NCI-H1694 (cell line): ENCODE measurements at places on chromosomes 1 and 21.
A peak's percentile ranks its signal among the peaks of the same experiment; 100 is the strongest.

GRCh38 chr1:70504821-70505193, 93.7 kb downstream of the CTH start:
- no peak for DNase-seq

DNA sequence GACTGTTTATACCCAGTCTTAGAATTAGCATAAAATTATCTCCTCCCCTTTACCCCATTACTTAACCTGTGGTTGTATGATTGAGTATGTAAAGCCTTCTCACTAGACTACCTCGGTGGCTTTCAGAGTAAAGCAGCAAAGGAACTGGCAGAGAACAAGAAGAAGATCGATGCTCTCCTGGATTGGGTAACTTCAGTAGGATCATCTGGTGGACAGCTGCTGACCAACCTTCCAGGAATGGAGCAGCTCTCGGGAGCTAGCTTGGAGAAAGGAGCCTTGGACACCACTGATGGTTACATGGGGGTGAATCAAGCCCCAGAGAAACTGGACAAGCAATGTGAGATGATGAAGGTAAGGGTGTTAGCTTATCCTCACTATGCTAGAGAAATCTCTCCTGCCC, 138.6 kb upstream of the BMP8A start:
- no peak for DNase-seq

DNA sequence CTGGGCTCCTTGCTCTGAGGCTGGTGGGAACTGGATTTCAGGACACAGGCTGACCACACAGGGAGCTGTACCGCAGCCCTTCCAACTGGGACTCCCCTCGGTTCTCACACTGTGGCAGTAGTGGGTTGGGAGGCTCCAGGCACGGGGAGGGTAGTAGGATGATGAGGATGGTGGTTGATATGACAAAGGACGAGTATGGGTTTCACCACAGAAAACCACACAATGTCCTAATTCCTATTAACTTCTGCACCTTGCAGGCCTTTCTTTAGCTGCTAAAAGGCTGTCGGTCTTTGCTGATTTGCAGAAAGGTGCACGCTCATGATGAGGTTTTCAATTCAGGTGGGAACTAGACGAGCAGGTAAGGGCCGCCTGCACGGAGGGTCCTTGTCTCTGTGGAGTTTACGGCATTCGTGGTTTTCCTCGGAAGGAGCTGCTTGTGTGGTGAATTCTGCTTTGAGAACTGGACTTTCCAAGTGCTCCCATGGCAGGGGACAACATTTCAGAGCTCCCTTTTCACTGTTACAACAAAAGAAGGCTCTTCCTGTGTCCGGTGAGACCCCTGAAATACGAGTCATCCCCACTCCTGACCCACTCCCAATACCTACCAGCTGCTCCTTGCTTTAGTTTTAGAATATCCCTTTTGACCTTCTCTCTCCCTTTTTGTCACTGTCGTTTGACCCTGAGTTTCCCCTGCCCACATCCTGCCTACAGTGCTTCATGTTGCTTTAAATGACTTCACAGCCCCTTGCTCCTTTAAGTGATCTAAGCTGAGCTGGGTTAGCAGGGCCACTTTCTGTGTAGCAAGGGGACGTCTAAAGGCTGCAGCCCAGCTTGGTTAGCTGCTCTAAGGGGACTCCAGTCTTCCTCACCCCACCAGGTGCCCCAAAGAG, 125.1 kb downstream of the MRPS6 start:
- DNase-seq = no peak

- no peak for DNase-seq
Measured at GRCh38 chr1:234458352-234459017, 20.5 kb downstream of the TARBP1 start.

GRCh38 chr1:155847823-155848529, 9.0 kb downstream of the GON4L start:
- DNase-seq = no peak

- DNase-seq = no peak
Measured at GRCh38 chr1:24321697-24322469, 2.7 kb downstream of the GRHL3 start.

GRCh38 chr1:209601809-209602657, 18.5 kb downstream of the CAMK1G start:
- peak; percentile 53 for DNase-seq

DNA sequence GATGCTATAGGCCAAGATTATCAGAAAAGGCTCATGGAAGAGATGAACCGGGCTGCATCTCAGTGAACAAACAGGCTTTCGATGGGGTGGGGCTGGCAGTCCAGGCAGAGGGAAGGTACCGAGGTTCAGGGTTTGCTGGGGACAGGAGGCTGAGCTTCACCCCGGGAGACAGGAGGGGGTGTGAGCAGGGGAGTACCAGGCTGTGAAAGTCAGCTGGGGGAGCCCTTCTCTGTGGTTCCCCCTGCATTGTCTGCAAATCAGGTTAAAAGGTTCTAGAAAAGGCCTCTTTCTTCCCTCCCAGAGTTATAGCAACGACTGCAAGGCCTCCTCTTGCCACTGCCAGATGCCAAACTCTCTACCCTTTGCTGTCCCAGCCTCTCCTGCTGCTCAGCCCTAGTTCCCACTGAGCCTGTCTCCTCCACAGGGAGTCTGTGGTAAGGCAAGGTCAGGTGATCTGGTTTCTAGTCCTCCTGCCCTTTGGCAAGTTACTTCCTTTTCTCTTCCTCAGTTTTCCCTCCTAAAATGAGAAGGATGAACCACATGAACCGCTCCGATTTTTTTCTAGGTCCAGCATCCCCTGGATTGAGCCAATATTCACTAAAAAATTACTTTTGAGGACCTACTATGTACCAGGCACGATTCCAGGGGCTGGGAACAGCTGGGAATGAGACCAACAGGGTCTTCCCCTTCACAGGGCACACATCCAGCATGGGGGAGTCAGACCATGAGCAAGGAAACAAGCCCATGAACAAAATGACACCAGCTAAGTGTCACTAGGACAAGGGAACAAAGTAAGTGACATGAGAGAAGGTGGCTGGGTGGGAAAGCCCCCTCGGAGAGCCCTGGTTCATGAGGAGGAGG, 7.2 kb downstream of the LAD1 start:
- DNase-seq = no peak

- no peak for DNase-seq
Measured at GRCh38 chr1:205053296-205053695, 10.3 kb downstream of the CNTN2 start.

- no peak for DNase-seq
Measured at GRCh38 chr1:14679027-14679688, 80.7 kb downstream of the KAZN start.

DNA sequence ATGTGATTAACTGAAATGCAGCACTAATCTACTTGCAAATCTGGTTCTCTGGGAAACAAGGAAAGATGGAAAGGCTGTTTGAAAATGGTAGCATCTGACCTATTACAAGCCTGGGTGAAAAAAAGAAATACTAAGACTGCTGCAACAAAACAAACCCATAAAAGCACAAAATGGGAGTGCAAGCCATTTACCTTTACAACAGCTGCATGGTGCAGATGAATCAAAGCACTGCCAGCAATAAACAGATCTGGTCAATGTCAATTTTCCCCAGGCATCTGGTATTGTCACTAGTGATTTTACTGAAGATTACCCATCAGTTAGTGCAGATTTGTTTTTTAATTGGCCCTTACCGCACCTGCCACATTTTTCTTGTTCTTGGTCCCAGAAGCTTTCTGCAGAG, 1341.7 kb downstream of the PLA2G4A start:
- peak; percentile 89 for DNase-seq

- DNase-seq = peak; percentile 25
Measured at GRCh38 chr1:2480986-2481364, 4.9 kb downstream of the PLCH2 start.

- no peak for DNase-seq
Measured at GRCh38 chr1:114725230-114725629, 8.7 kb upstream of the NRAS start.

DNA sequence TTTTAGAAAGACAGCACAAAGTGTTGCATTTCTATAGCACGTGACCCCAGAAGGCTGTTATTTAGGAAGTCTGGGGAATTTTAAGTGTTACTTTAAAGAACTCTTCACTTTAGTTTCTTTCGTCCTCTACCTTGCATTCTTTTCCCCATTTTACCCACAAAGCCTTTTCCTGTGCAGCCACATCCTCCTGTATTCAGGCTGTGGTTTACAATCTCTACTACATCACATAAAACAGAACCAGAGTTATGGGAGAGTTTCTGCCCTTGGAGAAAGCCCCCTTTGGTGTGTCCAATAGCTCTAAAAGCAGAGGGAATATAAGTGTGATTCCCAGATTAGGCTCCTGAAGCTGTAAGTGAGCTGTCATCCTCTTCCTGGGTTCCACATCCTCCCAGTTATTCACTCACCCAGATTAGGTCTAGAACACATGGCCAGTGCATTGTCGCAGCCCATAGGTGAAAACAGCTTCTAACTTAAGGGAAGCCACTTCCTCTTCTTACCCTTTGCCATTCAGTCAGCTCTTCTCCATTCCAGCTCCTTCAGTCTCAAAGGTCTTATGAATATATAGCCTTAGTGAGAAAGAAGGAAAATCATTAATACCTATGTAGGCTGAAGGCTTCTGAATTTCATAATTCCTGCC, 171.1 kb downstream of the PIGK start:
- DNase-seq = no peak

- no peak for DNase-seq
Measured at GRCh38 chr21:36803051-36803645, 104.2 kb downstream of the SIM2 start.

DNA sequence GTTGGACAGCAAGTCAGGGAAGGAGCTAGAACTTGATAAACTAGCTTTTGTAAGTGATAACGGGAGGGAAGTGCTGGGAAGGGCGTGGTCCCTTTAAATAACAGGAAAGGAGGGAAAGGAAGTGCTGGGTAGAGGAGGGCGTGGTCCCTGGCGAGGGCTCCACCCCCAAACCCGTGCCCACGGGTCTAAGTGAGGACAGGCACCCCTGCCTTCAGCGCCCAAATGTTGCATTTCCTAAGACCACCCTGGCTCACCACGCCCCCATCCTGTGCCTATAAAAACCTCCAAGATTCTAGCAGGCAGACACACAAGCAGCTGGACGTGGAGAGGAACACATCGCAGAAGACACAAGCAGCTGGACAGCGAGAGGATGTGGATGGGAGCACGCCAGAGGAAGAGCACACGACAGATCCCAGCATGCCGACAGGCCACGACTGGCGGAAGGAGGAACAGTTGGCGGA, 58.5 kb downstream of the PALMD start:
- peak; percentile 72 for DNase-seq

- DNase-seq = no peak
Measured at GRCh38 chr1:32388641-32389040, 5.6 kb downstream of the BSDC1 start.

DNA sequence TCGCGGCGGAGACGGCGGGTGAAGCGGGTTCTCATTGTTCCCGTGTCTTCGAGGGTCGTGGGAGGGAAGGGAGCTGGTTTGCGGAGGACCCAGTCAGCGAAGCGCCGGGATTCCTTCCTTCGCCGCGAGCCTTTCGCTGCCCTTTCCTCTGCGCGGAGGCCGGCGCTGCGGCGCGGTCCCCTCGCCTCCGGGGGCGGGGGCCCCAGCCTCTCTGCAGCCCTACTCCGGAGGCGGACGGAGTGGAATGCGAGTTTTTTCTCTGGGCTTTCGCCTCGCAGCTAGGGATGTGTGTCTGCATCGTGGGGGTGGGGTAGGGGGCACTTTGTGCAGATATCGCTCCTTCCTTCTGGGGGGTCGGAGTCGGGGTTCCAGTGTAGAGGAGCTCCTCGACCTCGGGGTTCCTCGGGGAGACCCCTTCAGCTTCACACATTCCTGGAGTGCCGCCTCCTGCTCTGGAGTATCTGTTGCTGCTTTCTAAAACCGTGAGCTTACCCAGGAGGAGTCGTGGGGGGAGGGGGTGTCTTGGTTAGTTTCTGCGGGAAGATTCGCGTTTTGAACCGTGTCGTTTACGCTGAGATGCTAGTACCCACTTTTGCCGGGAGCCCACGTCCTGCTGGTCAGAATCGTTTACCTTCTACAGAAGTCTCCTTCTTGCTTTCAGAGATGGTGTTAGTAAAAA, 595 bp downstream of the RNF2 start:
- DNase-seq = no peak

- DNase-seq = no peak
Measured at GRCh38 chr21:45894450-45894825, 87.1 kb upstream of the COL6A1 start.
